Testis (tissue), 5 donors: ENCODE measurements at places on chromosomes 3 and 15. TPM values are rescaled to one million over a fixed set of nuclear protein-coding genes. Genes with fewer than 3 reads are reported as not detected.

IMPG2 gene
- total RNA-seq: 0.39 TPM

SSUH2 gene
- total RNA-seq: 9.8 TPM

IL1RAP gene
- 3.2 TPM for total RNA-seq

UBA7 gene
- total RNA-seq: 49.7 TPM

GOLGA6B gene
- 18.0 TPM for total RNA-seq

RAB6B gene
- total RNA-seq: 5.1 TPM

IQCH gene
- total RNA-seq: 23.5 TPM

IL17RD gene
- total RNA-seq: 29.9 TPM

GPR156 gene
- total RNA-seq: 12.7 TPM

PPM1L gene
- total RNA-seq: 19.6 TPM

RASGRF1 gene
- 3.1 TPM for total RNA-seq

IDH3A gene
- 120 TPM for total RNA-seq

CFAP91 gene
- total RNA-seq: 28.3 TPM

NANOGP8 gene
- 6.0 TPM for total RNA-seq

KCNMB2 gene
- not detected for total RNA-seq

CCRL2 gene
- total RNA-seq: 0.87 TPM

WWTR1 gene
- total RNA-seq: 47.0 TPM

SCAPER gene
- total RNA-seq: 54.8 TPM

ROBO1 gene
- total RNA-seq: 39.4 TPM

BNC1 gene
- 32.7 TPM for total RNA-seq

VGLL4 gene
- total RNA-seq: 169 TPM

PIGB gene
- 13.7 TPM for total RNA-seq

KBTBD13 gene
- 3.4 TPM for total RNA-seq

CCDC54 gene
- total RNA-seq: 33.9 TPM

SEC61A1 gene
- 137 TPM for total RNA-seq

TUSC7 gene
- 2.1 TPM for total RNA-seq

TRPM1 gene
- total RNA-seq: 4.4 TPM

GPR62 gene
- total RNA-seq: 0.39 TPM

OR5K2 gene
- total RNA-seq: not detected

LRRN1 gene
- total RNA-seq: 58.9 TPM

C3orf80 gene
- total RNA-seq: 0.63 TPM

ABI3BP gene
- 8.7 TPM for total RNA-seq

SCAANT1 gene
- not detected for total RNA-seq

GABRA5 gene
- 3.1 TPM for total RNA-seq

SATB1 gene
- 36.1 TPM for total RNA-seq

FSIP1 gene
- 5.8 TPM for total RNA-seq

AGTR1 gene
- total RNA-seq: 4.4 TPM

ALDH1A2 gene
- 71.2 TPM for total RNA-seq

PCYT1A gene
- total RNA-seq: 69.3 TPM

RTP3 gene
- total RNA-seq: 1.1 TPM

VWA5B2 gene
- 17.6 TPM for total RNA-seq

GATM gene
- total RNA-seq: 386 TPM
